ENCODE measurements at places on chromosomes 11 and 22.
A peak's percentile ranks its signal among the peaks of the same experiment; 100 is the strongest.

DNA sequence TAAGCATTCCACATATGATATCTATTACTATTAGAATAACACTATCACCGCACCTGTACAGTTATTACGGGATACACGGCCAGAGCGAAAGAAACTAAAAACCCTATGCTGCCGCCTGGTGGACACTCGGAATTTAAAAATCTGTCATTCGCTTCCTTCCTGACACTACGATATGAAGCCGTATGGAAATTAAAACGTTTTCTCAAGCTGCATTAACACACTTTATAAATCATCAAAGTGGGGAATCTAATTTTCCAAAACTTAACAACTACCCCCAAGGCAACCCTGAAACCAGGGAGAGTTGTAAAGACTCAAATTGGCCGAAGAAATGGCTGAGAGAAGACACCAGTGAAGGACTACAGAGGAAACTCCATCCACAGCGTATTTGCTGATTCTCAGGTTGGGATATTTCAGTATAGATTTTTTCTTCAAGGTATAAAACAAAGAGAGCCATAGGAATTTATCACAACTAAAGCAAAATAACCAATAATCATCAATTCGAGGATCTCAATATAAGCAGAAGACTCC lies 1.4 kb downstream of the CCDC73 start:
- peak; percentile 65 for DNase-seq

DNA sequence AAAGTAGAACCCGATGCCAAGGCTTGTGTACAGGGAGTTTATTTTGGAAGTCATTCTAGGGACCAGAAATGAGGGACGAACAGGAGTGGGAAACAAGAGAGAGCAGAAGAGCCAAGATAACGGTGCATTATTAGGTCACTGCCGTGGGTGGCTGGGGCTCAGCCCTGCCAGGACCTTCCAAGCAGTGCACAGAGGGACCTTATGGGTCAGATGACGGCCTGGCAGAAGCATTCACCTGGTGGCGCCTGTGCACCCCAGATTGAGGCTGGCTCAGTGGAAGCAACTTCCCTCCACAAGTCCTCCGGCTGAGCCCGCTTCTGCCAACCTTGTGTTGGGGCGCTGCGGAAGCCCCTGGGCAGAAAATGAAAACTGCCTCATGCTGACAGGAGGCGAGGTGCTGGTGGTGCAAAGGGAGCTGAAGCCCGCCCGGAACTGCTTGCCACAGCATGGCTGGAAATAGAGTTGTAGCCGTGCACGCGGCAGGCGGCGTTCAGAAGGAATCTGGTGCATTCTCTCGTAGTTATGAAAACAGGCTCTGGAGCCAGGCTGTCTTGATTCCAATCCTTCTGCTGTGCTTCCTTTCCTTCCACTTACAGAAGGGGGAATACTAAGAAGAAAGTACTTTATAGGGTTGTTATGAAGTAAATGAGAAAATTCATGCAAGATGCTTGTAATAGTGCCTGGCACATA lies 22.2 kb upstream of the TP53I11 start:
- no peak for DNase-seq

- no peak for DNase-seq
Measured at GRCh38 chr22:35039625-35040024, 26.3 kb upstream of the ISX start.

- DNase-seq, result no peak
Measured at GRCh38 chr11:132528181-132528580, 1004.1 kb downstream of the OPCML start.

- DNase-seq, result no peak
Measured at GRCh38 chr11:11076879-11077278, 219.0 kb upstream of the ZBED5 start.

GRCh38 chr11:117020869-117021564 lies 77.2 kb downstream of the SIK3 start:
- DNase-seq, result no peak

- no peak for DNase-seq
Measured at GRCh38 chr11:91794146-91794545, 430.5 kb upstream of the FAT3 start.

- no peak for DNase-seq
Measured at GRCh38 chr11:73597336-73597955, 466 bp downstream of the FAM168A start.

GRCh38 chr22:42549331-42550060 lies 4.3 kb upstream of the SERHL2 start:
- no peak for DNase-seq

- peak; percentile 29 for DNase-seq
Measured at GRCh38 chr22:31346733-31347250, 646 bp upstream of the PATZ1 start.

GRCh38 chr11:13486926-13487660 lies 8.7 kb downstream of the PTH start:
- no peak for DNase-seq

GRCh38 chr11:21511835-21512440 lies 680.9 kb upstream of the ANO5 start:
- peak; percentile 68 for DNase-seq

GRCh38 chr11:559020-559620 lies 1.4 kb downstream of the LMNTD2 start:
- DNase-seq, result no peak

GRCh38 chr22:41257696-41258095 lies 17.0 kb upstream of the CHADL start:
- DNase-seq, result no peak

DNA sequence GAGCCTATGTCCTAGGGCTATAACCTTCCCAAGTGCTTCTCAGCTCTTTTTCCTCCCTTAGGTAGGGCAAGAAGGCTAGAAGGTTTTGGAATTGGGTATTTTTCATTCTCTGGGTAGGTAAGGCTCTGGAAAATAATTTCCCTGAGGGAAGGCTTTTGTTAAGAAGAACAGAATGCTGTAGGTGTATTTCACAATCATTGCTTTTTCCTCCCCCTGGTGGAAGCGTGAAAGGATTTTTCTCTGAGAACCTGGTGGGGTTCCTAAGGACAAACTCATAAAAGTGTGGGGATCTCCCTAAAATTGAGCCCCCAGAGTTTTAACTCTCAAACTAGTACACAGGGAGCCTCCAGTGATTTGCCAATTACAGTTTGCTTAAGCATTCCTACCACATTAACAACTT lies 41.1 kb upstream of the NARS2 start:
- DNase-seq, result no peak

GRCh38 chr11:26070714-26071380 lies 261.1 kb upstream of the ANO3 start:
- no peak for DNase-seq

DNA sequence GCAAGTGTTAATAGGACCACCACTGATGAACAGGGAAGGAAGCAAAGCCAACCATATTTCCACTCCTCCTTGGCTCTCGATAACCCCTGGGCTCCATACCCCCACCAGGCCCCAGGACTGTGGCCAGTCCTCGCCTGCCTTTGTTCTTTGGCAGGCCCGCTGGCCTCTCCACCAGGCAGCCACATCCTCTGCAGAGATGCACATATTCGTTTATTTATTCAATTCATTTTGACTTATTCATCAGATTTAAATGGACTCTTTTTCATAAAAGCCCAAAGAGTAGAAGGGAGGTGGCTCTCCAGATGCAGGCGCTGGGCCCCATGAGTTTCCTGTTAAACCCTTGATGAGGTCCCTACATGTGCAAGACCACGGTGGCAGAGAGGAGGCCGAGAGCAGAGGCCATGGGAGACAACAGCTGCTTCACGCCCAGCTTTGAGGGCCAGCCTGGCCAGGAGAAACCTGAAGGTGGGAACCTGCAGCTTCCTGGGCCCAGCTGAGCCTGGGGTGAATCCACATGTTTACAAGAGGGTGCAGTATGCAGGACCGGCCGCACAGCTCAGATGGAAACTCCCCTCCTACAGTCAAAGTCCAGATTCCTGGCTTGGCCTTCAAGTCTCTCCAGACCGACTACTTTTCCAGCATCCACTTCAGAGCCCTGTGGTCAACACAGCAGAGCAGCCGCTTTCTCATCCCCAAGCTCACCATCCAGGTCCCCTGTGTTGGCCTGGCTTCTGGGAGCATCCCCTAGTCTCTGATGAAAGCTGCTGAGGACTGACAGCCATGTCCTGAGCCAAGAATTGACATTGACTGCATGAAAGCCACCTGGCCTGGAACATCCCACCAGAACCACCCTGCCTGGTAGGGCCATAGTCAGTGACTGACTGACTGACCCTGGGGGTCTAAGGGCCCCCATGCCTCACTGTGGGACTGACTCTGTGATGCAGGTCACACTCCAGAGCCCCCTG lies 39.7 kb upstream of the CCND1 start:
- no peak for DNase-seq

GRCh38 chr22:42425337-42425988 lies 6.7 kb downstream of the NFAM1 start:
- DNase-seq, result peak; percentile 20

- DNase-seq, result no peak
Measured at GRCh38 chr22:39383841-39384625, 15.5 kb upstream of the TAB1 start.

DNA sequence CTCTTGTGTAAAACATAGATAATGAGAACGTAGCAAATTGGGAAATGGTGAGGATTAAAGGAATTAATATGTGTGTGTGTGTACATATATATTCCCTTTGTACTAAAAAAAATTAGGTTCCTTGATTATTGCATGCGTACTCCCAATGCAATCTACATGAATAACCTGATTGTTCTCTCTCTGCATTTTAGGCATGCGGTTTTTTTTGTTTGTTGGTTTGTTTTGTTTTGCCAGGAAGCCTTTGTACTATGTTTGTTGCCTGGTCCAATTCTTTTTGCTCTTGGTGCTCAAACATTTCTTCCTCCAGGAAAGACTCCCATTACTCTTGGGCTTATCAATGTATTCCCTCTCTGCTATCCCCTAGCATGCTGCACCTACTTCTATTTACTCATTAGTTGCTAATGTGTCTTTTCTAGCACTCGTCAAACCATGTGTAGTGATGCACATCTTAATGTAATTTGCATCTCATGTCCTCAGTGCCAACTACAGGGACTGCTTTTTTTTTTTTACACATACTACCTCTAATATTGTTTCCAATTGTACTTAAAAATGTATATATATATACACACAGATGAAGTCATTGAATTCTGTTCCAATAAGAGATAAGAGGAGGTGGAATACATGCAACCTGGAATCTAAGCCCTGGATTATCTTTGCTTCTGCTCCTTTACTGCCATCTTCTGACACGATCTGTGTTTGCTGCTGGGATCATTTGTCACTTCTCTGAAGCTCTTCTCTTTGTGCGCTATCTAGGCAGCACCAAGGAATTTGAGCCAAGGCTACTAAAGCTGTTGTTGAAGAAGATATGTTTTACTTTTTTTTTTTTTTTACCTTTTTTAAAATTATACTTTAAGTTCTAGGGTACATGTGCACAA lies 197.2 kb upstream of the ANO3 start:
- DNase-seq, result no peak

GRCh38 chr11:57310630-57311086 lies 14.1 kb downstream of the TNKS1BP1 start:
- DNase-seq, result no peak

DNA sequence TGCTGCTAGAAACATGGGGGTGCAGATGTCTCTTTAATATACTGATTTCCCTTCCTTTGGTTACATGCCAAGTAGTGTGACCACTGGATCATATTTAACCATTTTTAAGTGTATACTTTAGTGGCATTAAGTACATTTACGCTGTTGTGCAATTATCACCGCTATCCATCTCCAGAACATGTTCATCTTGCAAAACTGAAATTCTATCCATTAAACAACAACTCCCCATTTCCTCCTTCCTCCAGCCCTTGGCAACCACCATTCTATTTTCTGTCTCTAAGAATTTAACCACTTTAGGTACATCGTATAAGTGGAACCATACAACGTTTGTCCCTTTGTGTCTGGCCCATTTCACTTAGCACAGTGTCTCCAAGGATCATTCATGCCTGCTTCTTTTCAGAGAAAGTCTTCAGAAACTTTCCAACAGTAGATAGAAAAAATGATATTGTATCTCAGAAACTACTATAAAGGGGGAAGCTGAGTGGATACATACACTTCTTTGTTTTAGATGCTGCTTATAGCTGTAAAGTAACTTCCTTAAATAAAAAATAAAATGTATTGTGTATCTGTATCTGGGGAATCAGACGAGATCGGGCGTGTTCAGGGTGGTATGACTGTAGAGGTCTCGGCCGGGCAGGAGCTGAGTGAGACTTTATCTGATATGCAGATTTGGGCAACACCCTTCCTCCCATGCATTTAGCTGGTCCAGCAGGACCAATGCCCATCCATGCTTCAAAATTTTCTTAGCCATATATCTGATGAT lies 44.6 kb upstream of the ZBED5 start:
- no peak for DNase-seq
